CD4-positive, alpha-beta T cell treated with Interleukin-6 for 4 hours (primary cell): ENCODE measurements at places on chromosomes 6 and 20.

DNA sequence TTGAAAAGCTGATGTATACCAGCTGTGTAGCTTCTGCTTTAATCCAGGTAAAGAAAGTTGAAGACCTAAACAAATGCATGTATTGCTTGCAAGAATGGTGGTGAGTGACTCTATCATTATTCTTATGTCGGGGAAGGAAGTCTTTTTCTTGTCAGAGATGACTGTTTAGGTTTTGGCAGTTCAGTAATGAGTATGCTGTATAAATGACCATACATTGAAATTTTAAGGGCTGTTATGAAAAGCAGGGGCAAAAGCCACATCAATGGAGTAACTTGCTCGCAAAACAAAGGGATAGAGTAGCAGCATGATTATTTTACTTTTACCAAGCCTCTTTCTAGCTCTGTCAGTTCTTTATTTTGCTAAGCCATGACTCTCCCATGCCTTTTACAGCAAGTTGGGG lies 55.9 kb upstream of the NUP153 start:
- DNase-seq, result no peak

- DNase-seq, result no peak
These were observed 53.4 kb downstream of the SLX4IP start for GRCh38 chr20:10488534-10488933.

- DNase-seq, result no peak
These were observed 1.8 kb upstream of the NDUFAF4 start for GRCh38 chr6:96899451-96899998.

DNA sequence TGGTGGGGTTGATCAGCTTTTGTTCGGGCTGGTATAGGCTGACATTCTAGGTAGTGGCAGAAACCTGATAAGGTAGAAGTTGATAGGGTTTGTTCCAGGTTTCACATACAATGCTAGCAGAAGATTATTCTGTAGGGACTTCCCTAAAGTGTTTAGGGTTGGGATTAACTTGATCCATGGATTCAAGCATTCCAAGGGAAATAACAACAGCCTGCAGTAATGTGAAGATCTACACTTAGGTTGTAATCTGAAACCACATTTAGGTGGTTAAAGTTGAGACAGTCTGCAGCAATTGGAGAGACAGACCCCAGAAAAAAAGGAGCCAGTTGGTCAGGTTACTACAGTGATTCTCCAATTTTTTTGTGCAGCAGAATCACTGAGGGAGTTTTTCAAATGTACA lies 56.1 kb downstream of the GJA1 start:
- DNase-seq, result no peak

DNA sequence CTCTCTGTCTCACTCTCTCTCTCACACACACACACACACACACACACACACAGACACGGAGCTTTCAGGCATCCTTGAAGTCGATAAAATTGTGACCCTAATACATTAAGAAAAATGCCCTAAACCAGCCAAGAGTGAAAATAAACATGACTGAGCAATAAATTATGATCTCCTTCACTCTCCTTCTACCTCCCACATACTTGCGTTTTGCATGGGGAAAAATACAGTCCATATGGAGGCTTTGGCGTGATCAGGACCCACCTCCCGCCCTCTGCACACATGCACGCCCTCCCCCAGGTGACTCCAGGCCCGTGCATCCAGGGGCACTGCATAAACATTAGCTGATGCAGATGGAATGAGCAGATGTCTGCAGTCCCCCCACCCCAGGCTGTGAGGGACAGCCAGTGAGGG lies 114.2 kb upstream of the JARID2 start:
- DNase-seq, result no peak
